ENCODE measurements at places on chromosomes 4 and X.

GRCh38 chr4:95107635-95108034, 349.9 kb downstream of the BMPR1B start:
- DNase-seq = no peak

- DNase-seq = no peak
These were observed 10.8 kb downstream of the HTRA3 start for GRCh38 chr4:8280158-8280875.

DNA sequence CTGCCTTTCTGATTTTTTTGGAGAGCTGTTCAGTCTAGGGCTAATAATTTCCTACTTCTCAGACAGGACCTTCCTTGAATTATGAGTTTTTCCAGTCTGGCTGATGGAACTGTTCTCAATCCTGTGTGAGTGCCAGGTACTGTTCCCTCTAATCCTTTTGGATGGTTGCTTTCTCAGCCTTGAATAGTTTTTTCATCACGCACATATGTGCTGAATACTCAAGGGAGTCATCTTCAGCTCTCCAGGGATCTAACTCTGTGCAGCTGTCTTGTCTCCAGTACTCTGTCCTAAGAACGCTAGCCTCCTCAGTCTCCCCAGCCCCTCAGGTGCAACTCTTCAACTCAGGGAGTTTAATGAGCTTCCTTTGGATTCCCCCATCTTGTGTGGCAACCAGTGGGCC, 93.2 kb downstream of the GASK1B start:
- DNase-seq = no peak

GRCh38 chrX:6683353-6683752, 148.4 kb upstream of the VCX3A start:
- no peak for DNase-seq

GRCh38 chr4:187449702-187450101, 545.9 kb upstream of the ZFP42 start:
- DNase-seq = no peak

DNA sequence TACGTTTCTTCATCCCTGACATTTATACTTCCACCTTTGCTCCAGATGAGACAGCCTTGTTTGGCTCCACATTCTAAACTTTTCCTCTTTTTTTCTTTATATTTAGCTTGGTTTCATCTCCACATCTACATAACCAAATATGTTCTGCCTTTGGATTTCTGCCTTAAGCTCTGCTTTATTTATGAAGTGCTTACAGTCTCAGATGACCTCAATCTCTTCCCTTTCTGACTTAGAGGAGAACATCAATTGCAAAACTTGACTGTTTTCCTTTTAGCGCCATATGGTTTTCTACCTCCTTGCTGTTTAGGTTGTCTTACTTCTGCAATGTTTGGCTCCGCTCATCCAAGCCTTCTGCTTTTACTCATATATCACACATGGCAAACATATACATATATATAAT, 7.5 kb downstream of the ASB5 start:
- no peak for DNase-seq

- no peak for DNase-seq
These were observed 17.6 kb upstream of the CCNI start for GRCh38 chr4:77093401-77093800.

- DNase-seq = no peak
These were observed 67.9 kb upstream of the STK26 start for GRCh38 chrX:131955099-131955777.

GRCh38 chrX:123339221-123339905, 155.3 kb downstream of the GRIA3 start:
- DNase-seq = no peak

- DNase-seq = no peak
These were observed 207.8 kb upstream of the GATB start for GRCh38 chr4:151968643-151969042.

DNA sequence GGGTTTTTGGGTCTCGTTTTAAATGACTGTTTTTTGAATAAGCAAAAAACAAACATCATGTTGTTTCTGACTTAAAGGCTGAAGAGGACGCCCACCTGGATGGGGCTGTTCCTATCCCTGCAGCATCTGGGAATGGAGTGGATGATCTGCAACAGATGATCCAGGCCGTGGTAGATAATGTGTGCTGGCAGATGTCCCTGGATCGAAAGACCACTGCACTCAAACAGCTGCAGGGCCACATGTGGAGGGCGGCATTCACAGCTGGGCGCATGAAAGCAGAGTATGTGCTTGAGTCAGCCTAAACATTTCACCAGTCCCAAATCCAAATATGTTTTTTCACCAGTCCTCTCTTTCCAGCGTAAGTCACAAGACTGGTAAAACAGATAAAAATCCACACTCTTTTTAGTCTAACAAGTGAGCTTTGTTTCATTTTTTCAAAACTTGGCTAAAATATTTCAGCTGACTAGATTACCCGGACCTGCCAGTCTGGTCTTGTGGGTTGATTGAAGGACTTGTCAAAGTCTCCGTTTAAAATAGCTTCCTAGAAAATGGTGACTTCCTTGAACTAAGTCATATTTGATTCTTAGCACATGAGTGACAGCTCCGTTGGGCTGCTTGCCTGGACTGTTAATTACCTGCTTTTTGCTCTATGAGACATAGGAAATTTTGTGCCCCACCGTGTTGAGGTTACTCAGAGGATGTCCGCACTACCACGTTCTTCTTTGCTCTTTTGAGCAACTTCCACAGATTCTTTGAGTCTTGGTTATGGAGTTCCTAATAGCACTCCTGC, 20.8 kb downstream of the ENOPH1 start:
- DNase-seq = no peak

DNA sequence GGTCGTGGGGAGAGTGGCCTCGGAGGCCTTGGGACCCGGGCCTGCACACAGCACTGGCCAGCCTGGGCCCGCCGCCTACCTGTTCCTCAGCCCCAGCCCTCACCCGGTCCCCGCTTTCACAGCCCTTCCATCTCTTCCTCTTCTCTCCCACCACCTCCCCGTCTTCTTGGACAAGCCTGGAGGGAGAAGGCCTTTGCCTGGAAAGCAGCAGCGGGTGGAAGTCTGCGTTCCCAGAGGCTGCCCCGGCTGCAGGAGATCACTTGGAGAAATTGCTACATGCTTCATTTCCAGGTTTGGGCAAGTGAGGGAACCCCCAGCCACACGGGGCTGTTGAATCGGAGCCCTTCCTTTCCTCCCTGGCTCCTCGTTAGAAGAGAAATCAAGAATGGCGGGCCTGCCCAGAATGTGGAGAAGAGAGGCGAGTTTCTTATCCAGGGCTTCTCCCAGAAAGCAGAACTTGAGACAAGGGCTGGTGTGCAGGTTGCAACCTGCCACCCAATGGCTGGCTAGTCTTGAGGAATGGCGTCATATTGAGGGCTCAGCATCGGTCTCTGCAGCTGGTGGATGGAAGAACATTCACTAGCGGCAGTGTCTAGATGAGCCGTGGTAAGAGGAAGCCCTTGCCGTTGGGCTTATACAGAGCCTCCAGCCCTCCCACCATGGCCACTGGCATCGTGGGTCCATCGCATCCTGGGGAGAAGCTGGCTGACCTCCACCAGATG, 1.2 kb upstream of the PDZD4 start:
- DNase-seq = no peak

DNA sequence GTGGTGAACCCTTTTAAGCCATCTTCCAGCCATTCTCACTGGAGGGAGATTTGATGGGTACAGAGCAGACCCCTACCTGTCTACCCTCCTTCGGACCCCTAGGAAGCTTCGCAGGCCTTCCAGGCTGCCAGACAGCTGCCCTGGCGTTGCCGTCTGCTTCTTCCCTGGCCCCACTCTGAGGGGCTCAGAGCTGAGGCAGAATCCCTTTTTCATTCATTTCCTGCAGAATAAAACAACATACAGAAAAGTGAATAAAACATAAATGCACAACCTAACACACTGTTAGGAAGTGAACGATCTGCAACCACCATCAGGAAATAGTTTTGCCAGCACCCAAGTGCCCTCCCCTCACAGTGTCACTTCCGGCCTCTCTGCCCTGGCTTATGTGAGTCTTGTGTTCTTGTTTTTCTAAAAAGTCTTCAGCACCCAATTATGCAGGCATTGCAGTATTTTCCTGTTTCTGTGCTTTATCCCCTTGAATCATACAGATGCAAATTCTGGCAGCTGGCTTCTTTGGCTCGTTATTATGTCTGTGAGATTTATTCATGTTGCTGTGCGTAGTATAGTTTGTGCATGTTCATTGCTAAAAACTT, 5.6 kb upstream of the ADD1 start:
- DNase-seq = peak; percentile 59

GRCh38 chrX:71578253-71579135, at the start of gene GCNA:
GCNA (plus strand) TSS chrX:71578437; CDS start chrX:71580822, 2,385 bp downstream.
- DNase-seq = no peak

DNA sequence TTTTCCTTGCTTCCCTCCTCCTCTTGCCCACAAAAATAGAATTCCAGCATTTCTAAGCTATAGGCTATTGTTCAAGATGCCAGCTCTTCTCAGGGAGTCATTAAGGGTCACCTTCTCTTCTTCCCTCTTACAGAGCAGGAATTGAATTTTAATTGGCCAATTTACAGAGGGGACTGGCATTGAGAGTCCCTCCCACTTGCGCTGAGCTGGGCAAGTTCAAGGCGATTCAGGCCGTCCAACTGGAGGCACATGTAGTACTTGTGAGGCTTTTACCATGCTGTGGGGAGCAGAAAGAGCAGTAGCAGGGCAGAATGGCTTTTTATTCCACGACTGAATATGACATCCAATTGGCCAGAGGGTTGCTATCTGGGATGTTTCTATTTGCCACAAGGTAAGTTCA, 181.9 kb downstream of the SOWAHB start:
- no peak for DNase-seq

DNA sequence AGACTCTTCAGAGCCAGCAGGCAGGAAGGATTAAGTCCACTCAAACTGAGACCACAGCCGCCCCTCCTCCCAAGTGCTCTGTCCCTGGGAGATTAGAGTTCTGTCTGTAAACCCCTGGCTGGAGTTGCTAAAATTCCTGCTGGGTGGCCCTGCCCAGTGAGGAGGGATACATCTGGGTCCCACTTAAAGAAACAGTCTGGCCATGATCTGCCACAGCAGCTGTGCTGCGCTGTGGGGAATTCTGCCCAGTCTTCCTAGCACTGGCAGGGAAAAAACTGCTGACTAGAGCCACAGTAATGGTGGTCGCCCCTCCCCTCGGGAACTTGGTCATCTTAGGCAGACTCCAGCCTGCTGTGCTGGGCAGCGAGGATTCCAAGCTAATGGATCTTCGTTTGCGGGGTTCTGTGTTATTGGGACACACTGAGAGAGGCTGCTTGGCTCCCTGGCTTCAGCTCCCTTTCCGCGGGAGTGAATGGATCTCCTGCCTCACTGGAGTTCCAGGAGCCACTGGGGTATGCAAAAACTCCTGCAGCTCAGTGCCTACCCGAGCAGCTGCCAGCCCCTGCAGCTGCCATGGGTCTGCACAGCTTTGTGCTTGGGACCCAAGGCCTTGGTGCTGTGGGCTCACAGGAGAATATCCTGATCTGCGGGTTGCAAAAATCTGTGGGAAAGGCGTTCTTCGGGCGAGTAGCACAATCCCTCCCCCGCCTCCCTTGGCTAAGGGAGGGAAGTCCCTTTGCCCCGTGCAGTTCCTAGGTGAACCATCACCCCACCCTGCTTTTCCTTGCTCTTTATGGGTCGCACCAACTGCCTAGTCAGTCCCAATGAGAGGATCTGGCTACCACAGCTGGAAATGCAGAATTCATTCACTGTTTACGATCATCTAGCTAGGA, 15.7 kb downstream of the ZXDB start:
- DNase-seq = no peak

- no peak for DNase-seq
These were observed 284.8 kb upstream of the TENM3 start for GRCh38 chr4:181958446-181958845.

DNA sequence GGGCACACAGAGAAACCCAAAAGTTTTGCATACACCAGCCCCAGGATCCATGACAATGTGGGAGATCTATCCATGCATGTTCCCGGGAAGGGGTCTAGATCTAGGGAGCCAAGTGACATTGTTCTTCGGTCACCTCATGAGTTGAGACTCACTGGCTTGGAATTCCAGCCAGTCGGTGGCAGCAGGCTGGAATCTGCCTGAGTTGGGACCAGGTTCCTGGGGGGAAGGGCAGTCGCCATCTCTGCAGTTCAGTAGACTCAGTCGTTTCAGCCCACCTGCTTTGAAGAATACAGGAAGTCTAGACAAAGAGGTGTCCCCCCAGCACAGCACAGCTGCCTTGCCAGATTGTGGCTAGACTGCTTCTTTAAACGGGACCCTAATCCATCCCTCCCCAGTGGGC, 46.0 kb upstream of the PBDC1 start:
- DNase-seq = no peak

DNA sequence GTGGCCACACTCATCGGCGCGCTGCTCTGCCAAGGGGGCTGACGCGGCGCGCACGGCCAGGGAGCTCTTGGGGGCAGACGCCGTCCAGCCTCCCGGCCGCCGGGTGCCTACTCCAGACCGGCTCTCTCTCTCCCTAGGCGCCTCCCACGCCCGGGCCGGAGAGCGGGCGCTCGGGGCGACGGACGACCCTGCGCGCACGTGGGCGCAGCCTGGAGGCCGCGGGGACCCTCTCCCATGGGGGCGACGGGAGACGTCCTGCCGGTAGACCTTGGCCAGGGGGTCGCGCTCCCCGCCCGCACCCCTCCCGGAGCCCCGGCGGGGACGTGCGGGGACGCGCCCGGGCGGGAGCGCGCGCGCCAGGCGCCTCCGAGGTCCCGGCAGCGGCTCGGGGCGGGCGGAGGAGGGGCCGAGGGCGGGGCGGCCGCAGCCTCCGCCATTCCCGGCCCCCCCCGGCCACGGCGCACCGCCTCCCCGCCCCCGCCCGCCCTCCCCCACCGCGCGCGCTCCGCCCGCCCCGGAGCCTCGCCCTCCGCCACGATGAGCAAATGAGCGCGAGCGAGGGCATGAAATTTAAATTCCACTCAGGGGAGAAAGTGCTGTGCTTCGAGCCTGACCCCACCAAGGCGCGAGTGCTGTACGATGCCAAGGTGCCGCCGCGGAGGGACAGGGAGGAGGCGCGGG, at the start of gene MSL3:
Gene MSL3, plus strand, starts transcription at position 519 of the 681 bp plus-strand sequence. Its CDS starts 27 bp downstream, at position 546.
- no peak for DNase-seq

DNA sequence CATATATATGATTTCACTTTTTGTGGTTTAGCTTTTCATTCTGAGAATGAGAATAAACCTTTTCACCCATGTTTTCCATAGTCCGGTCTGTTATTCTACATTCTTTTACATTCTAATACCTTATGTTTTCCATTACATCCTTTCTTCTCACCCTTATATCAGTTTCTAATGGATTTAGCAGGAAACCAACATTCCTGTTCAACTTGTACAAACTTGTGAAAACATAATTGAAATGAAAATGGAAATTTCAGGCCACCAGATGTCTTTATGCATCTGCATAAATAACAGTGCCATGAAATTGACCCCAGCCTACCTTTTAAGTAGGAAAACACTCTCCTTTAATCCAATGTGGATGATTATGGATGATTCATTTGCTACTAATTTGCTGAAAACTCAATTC, 494.8 kb upstream of the ZFP42 start:
- no peak for DNase-seq

DNA sequence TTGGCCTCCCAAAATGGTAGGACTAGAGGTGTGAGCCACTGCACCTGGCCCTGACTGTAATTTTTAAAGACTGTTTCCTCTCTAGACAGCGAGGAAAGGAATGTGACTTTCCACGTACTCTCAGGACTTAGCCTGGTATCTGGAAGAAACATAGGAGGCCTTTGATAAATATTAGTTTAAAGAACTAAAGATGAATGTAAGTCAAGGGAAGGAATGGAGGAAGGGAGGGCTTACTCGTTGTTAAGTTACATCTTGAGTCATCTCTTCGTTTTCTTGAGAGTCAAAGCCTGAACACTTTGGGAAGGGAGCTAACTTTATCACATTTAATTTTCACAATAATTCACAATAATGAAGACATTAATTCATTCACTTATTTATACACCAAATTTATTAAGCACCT, 7.2 kb upstream of the LNX1 start:
- DNase-seq = no peak

GRCh38 chr4:77859256-77859655, 3.4 kb upstream of the MRPL1 start:
- no peak for DNase-seq
